ENCODE measurements at places on chromosomes 7 and 10. TPM values are rescaled to one million over a fixed set of nuclear protein-coding genes. Genes with fewer than 3 reads are reported as not detected.
A peak's percentile ranks its signal among the peaks of the same experiment; 100 is the strongest.

FBXO24 gene
- 0.43 TPM for polyA plus RNA-seq

DNA sequence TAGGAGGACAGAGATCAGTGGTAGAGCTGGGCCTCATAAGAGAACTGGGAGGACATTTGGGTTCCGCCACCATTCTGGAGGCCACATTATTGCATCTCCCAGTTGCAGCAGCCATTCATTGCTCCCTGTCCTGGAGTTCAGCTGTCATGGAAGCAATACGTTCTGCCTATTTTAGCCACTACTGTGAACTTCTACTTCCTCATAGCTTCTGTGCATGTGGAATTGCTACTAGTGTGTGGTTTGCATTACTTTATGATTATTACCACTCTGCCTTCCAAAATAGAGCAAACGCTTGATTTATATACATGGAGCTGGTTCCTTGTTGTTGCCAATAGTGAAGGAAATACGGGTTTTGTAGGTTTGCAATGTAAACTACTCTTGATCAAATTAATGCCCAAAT lies 47.2 kb upstream of the PLPP4 start:
- DNase-seq = no peak

GRCh38 chr7:132154248-132154647 lies 422.0 kb downstream of the PLXNA4 start:
- no peak for DNase-seq

GRCh38 chr10:85642421-85643170 lies 724.0 kb downstream of the GRID1 start:
- DNase-seq = no peak

- no peak for DNase-seq
Observed at GRCh38 chr10:79128923-79129305, 60.1 kb downstream of the ZMIZ1 start.

CYP2C8 gene
- 0.20 TPM for polyA plus RNA-seq

GRCh38 chr7:134954197-134955082 lies 31.9 kb upstream of the AGBL3 start:
- DNase-seq = peak; percentile 25

MYOZ1 gene
- polyA plus RNA-seq = not detected

DNA sequence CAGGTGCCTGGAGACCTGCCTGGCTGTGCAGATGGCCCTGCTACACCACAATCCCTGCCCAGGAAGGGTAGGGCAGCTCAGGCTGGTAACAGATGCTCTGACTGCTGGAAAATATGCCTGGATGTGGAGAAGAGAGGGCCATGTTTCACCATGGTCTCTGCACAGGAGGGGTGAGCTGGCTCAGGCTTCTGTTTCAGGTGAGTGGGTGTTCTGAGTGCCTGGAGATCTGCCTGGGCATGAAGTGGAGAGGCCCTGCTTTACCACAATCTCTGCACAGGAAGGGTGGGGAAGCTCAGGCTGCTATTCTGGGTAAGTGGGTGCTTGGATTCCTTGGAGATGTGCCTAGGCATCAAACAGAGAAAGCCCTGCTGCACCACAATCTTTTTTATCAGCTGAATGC lies 350.1 kb downstream of the KIF20B start:
- no peak for DNase-seq

- no peak for DNase-seq
Observed at GRCh38 chr7:1668396-1669063, 1.5 kb upstream of the ELFN1 start.

GRCh38 chr7:129740574-129741410 lies 129.3 kb downstream of the NRF1 start:
- DNase-seq = no peak

DNA sequence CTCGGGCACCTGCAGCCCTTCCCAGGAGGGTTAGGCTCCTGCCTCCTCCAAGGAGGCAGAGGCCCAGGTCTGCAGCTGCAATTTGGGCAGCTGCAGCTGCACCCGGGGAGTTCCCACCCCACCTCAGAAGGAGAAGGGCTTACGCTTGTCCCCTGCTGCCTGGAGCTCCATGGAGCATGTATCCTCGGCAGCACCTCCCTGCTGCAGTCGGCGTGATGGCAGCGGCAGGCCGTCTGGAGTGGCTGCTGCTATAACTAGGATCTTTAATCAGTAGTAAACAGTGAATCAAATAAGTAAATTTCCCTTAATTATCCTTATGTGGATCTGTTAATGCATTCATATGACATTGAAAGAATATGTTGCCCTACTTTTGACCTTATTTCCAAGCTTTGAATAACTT lies 167.0 kb downstream of the PON1 start:
- DNase-seq = no peak

- DNase-seq = no peak
Observed at GRCh38 chr10:67978749-67979148, 94.3 kb downstream of the SIRT1 start.

- DNase-seq = no peak
Observed at GRCh38 chr7:96269246-96269994, 52.5 kb downstream of the SLC25A13 start.

GRCh38 chr10:99429517-99430095 lies 818 bp downstream of the GOT1 start:
- no peak for DNase-seq

- no peak for DNase-seq
Observed at GRCh38 chr10:122232769-122233168, 38.3 kb upstream of the BTBD16 start.

- DNase-seq = no peak
Observed at GRCh38 chr10:89744026-89744425, 42.6 kb downstream of the KIF20B start.

CYP26C1 gene
- 0.12 TPM for polyA plus RNA-seq

GRCh38 chr10:133087679-133088178 lies at the start of gene ADGRA1:
ADGRA1 (plus strand) TSS chr10:133087924; CDS start chr10:133088910, 986 bp downstream.
- DNase-seq = no peak

WNT16 gene
- not detected for polyA plus RNA-seq

GRCh38 chr10:62594093-62594520 lies 210.4 kb upstream of the ADO start:
- peak; percentile 42 for DNase-seq

DNA sequence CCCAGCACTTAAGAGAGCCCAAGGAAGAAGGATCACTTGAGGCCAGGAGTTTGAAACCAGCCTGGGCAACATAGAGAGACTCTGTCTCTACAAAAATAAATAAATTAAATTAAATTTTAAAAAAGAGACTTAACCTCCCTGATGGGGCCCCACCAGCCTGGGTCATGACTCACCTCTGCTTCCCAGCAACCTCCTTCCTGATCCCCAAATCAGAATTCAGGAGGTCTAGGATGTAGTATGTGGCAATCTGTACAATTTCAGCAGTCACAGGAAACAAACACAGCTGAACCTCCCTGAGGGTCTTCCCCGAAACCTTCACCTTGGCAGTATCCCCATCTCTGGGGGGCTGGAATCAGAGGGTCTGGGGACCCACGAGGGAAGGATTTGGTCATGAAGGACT lies 9.7 kb upstream of the PPP1R35 start:
- DNase-seq = no peak

- DNase-seq = no peak
Observed at GRCh38 chr10:77485847-77486246, 151.8 kb downstream of the KCNMA1 start.

DNA sequence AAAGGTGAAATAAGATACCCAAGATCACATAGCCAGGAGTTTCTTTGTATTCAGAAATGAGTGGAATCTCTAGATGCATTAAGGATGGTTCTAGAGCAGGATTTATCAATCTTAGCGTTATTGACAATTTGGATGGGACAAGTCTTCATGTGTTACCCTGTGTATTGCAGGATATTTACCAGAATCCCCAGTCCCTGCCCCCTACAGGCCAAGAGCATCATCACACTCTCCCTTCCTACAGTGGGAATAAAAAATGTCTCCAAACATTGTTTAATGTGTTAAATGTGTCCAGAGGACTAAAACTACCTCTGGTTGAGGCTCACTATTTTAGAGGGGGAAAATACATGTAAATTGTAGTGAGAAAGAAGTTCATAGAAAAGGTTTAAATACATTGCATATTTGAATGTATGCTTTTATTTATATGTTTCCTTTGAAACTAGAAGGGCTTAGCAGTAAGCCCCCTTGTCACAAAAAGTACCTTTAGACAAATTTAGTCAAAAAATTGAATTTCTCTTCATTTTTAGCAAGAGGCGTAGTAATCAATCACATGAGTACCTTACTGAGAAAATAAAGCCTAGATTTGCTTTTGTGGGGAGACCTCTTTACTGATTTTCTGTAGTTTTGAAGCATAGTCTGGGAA lies 141.2 kb downstream of the MLLT10 start:
- peak; percentile 19 for DNase-seq

DNA sequence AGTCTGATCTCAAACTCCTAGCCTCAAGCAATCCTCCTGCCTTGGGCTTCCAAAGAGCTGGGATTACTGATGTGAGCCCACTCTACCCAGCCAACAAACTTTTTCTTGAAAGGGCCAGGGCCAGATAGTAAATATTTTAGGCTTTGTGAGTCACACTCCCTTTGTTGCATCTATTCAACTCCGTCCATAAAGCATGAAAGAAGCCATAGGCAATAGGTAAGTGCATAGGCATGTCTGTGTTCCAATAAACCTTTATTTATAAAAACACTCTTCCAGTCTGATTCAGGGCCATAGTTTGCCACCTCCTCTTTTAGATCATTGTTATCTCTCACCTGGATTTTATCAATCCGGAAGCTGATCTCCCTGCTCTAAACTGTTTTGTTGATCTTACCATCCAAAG lies 105.6 kb upstream of the BMPER start:
- DNase-seq = no peak

- DNase-seq = no peak
Observed at GRCh38 chr7:93060865-93061264, 56.9 kb downstream of the SAMD9 start.

DNA sequence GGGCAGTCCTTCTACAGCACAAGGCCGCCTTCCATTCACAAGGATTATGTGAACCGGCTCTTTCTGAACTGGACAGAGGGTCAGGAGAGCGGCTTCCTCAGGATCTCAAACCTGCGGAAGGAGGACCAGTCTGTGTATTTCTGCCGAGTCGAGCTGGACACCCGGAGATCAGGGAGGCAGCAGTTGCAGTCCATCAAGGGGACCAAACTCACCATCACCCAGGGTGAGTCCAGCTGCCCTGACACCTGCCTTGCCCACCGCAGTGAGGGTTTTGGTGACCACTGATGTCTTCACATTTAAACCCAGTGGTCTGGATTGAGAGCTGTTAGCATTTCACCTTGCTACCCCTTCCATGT lies 918 bp downstream of the PILRB start:
- no peak for DNase-seq
